ENCODE measurements at places on chromosomes 2 and 18. TPM values are rescaled to one million over a fixed set of nuclear protein-coding genes. Genes with fewer than 3 reads are reported as not detected.

The GNLY gene
- polyA plus RNA-seq = not detected

GRCh38 chr2:68560545-68560944, 82.8 kb upstream of the PROKR1 start:
- DNase-seq = no peak

The GAL3ST2 gene
- polyA plus RNA-seq = not detected

The VWA3B gene
- not detected for polyA plus RNA-seq

DNA sequence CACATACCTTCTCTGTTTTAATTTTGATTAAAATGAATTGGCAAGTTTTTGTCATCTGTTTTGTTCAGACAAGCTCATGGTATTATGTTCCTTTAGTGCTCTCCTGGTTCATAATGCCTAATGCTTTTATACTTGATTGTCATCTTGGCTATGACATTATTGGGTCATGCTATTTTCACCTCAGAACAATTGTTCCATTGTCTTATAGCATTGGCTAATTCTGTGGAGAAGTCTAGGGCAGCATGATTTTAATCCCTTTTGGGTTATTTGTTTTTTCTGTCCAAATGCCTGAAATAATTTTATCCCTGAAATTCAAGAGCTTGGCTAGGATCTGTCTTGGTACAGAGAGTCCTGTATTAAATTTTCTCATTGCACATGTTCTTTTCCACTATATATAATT, 83.8 kb upstream of the CCDC85A start:
- DNase-seq = no peak

DNA sequence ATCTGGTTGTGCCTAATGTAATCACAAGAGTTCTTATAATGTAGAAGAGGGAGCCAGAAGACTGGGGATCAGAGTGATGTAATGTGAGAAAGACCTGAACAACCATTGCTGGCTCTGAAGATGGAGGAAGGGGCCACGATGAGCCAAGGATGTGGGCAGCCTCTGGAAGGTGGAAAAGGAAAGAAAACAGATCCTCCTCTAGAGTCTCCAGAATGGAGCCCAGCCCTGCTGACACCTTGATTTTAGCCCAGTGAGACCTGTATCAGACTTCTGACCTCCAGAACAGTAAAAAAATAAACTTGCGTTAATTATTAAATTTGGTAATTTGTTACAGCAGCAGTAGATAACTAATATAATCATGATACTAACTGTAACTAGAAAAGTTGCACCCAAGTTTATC, 3.1 kb downstream of the RBKS start:
- no peak for DNase-seq

DNA sequence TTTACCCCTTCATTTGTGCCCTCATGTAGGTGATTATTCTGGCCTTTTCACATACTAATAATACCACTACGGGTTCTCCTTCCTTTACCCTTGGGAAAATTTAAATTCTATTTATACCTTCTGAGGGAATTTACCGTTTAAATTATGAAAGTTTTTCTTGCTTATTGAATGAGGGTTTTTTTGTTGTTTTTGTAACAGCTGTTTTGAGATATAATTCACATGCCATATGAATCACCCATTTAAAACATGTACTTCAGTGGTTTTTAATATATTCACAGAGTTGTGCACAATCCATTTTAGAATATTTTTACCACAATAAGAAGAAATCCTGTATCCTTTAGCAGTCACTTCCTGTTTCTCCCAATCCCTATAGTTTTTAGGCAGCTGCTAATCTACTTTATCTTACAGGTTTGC, 54.7 kb downstream of the EML4 start:
- DNase-seq = peak; percentile 33

- no peak for DNase-seq
These were observed 59.4 kb upstream of the RPE start for GRCh38 chr2:209942936-209943605.

GRCh38 chr2:156511122-156511521, 74.9 kb downstream of the GPD2 start:
- DNase-seq = no peak

GRCh38 chr2:64166212-64166611, 22.0 kb upstream of the PELI1 start:
- no peak for DNase-seq

The IER3IP1 gene
- 39.8 TPM for polyA plus RNA-seq

DNA sequence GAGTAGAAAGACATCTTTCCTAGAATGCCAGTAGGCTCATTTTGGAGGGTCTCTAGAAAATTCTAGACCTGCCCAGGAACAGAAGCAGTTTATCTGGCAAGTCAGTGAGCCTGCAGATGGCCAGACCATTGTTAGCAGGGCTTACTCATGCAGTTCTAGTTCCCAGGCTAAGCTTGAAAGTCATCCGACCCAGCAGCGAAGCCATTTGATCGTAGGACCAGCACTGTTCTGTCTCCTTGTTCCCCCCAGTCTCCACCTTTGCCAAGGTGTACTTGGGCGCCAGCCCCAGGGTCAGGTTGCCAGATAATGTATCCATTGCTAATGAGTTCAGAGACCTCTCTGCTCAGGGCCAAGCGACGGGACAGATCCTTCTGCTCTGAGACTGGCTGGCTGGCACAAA, 70.1 kb downstream of the EPAS1 start:
- no peak for DNase-seq

The GKN2 gene
- not detected for polyA plus RNA-seq

DNA sequence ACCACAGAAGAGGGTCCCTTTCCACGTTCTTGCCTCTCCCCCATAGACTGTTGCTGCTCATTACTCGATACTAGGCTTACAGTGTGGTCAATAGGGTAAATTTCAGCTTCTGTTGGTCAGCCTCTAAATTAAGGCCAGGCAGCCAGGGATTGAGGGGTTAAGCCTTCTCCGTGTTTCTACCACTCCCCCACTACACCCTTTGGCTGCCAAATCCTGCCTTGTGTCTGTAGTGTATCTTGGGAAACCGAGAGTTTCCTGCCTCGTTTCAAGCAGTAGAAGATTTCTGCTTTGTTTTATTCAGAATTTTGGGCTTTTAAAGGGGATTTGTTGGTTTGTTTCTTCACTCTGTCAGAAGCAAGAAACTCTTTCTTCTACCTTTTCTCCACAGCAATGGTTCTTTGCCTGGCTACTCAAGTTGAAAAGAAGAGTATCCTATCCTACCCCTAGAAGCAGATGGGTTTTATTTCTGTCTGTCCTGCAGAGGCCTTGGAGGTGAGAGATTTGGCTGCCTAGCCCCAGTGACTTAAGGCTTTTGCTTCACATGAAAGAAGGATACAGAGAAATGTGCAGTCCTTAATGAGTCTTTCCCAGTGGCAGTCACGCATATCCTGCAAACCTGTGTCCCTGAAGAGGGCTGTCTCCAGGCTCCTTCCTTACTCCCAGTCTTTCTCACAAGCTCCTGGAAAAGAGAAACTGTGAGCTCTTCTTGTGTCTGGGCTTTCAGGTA, 261.5 kb upstream of the TANK start:
- no peak for DNase-seq

DNA sequence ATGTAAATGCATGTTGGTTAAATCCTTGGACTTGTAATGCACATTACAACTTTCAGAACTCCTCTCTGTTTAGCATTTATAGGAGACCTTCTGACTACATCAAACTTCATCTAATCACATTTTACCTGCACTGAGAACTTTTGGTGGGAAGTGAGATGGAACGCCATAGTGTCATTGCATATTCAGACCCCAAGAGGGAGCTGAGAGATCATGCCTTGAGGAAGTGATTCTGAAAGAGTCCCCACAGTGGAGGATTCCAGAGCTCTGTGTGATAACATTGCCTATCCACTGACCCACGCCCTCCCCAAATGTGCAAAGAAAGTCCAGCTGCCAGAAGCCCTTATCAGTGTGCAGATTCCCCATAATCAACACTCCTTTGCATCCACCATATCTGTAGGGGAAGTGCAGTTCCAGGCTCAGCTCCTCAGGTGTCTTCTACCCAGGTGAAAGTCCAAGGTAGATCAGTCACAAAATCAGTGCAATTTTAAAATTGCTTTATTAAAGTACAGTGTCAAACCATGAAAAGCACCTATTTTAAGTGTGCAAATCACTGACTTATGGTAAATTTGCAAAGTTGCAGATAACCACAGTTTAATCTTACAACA, 212.4 kb downstream of the RPIA start:
- DNase-seq = peak; percentile 58

The RAB6D gene
- polyA plus RNA-seq = 0.15 TPM

The ERFE gene
- 0.79 TPM for polyA plus RNA-seq

The SESTD1 gene
- polyA plus RNA-seq = 77.1 TPM

The MDH1 gene
- polyA plus RNA-seq = 268 TPM

GRCh38 chr2:96768083-96768561, 7.4 kb downstream of the CNNM4 start:
- no peak for DNase-seq

The TLX2 gene
- not detected for polyA plus RNA-seq

GRCh38 chr2:12363569-12363968, 353.2 kb upstream of the TRIB2 start:
- no peak for DNase-seq

DNA sequence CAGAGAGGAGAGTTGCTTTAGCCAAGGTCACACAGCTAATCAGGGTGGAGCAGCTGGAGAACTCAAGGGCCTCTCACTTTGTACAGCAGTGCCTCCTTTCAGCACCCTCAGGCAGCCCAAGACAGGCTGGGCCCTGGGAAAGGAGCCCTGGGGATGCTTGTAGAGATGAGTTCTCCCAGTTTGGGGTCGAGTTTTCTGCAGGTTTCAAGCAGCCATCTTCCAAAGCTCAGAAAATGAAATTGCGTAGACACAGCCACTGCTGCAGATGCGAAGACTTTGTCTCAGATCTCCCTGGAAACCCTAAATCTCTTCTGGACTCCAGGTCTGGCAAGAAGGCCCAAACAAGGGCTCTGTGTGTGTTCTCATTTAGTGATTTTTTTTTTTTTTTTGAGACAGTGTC, 22.5 kb downstream of the THNSL2 start:
- no peak for DNase-seq

- DNase-seq = peak; percentile 26
These were observed 137.8 kb upstream of the GATA6 start for GRCh38 chr18:22031611-22032010.

DNA sequence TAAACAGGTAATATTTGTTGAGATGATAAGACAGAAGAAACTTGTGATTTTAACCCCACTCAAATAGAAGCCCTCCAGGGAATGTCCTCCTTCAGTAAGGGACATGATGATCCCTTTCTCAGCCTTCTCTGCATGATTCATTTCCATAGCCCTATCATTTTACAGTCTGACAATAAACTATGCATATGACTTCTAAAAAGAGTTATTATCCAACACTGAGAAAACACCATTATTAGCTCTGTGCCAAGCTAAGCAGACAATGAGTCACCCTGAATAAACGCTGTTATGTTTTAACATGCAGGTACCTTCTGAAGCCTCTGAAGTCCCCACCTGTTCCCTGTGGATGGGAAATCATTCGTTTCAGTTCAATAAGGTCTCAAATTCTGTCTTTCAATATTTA, 54.7 kb downstream of the DTNB start:
- peak; percentile 63 for DNase-seq
